ENCODE measurements at places on chromosomes 12 and 14.

- no peak for DNase-seq
Observed at GRCh38 chr14:91298576-91298975, 54.1 kb upstream of the GPR68 start.

- no peak for DNase-seq
Observed at GRCh38 chr12:96347130-96347699, 53.0 kb downstream of the CDK17 start.

DNA sequence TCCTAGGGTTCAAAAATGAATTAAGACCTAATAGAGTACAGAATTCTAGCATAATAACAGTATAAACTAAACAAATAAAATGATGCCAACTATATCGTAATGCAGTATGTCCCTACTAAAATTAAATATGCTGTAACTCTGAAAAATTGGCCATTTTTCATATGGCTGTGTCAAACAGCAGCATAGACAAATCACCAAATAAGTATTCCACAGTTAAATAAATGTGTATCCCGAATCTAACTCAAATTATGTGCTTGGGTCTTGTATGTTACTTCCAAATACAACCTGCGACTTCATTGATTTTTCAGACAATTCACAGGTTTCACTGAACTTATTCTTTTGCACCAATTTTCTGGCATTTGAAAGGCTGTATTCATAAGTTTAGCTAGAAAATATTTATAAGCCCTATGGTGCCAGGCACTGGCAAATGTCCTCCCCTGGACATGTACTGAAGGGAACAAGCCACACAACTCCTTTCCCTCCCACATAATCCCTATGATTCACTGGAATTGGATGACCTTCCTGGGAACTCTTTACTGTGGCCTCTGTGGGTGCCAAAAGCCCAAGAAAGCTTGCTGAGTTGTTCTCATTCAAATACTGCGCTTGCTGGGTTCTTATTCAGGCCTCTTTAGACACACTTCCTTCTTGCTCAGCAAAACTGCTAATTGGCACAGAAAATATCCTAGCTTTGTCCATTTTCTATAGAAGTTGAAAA lies 108.8 kb downstream of the KITLG start:
- no peak for DNase-seq

DNA sequence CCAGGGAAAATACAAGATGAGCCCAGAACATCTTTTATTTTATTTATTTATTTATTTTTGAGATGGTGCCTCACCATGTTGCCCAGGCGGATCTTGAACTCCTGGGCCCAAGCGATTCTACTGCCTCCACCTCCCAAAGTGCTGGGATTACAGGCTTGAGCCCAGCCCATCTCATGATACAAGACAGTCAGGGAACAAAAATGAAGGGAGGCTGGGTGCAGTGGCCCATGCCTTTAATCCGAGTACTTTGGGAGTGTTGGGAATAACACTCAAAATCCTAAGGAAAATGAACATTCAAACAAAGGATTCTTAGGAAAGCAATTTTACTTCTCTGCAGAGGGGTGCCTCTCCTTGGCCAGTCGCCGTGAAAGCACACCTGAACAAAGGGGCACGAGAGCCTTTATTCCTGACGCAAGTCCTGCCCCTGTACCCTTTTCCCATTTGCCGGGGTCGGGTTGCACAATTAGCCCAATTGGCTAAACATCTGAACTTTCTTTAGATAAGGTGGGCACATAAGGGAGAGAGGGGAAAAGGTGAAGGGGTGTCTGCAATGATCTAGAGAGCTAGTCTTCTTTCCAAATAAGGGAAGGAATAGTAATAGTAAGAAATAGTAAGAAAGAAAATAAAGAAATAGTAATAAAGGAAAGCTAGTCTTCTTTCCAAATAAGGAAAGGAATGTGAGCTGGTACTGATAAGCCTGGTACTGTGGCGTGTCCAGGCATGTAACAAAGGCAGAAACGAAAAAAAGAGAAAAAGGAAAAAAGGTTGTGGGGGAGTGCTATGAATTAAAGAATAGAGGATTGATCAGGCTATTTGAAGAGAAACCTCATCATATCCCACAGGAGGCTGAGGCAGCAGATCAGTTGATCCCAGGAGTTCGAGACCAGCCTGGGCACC lies 13.4 kb downstream of the NCAPD2 start:
- no peak for DNase-seq

DNA sequence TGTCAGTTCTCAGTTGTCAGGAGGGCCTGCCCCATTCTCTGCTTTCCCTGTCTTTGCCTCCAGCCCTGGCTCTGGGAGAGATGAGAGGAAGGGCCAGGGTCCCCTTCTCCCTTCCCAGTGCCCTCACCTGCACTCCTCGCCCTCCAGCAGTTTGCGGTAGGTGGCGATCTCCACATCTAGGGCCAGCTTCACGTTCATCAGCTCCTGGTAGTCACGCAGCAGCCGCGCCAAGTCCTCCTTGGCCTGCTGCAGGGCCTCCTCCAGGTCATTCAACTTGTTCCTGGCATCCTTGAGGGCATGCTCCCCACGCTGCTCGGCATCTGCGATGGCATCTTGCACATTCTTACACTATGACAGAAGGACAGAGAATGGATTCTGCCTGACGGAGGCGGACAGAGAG lies 5.4 kb downstream of the KRT2 start:
- DNase-seq = no peak

DNA sequence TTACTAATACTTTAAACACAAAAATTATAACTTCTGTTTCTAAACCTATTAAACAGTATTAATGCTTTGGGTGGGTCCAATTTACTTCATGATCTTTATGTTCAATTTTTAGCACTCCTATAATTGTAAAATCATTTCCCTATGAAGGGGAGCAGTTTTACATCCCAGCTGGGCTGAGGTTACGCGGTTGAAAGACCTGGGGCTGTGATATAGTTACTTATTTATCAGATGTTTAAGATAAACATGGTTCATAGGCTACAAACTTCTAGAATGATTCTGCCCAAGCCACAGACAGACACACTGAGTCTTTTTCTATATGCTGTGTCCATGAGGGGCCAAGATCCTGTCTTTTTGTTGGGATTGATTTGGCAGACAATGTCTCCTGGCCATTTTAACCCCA lies 44.4 kb downstream of the DYRK2 start:
- no peak for DNase-seq

DNA sequence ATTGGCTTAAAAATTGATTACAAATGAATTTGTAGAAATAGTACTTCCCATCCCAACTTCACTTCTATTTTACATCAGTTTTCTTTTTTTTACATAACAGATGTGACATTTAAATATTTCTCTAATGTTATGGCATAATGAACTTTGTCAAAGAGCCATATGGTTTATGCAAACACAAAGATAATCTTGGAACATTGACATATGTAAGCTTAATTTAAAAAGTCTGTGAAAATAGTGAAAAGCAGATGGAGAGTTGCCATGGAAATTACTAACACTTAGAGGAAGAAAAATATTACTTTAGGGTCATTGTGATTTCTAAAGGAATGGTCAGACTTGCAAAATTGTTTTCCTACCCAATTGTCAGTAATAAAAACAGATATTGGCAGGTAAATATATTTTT lies 232.4 kb downstream of the AEBP2 start:
- DNase-seq = no peak

GRCh38 chr14:81289516-81289915 lies 68.8 kb upstream of the GTF2A1 start:
- no peak for DNase-seq
